CD4-positive, alpha-beta T cell (primary cell): ENCODE measurements at places on chromosomes 6 and 20. TPM values are rescaled to one million over a fixed set of nuclear protein-coding genes. Genes with fewer than 3 reads are reported as not detected.

DNA sequence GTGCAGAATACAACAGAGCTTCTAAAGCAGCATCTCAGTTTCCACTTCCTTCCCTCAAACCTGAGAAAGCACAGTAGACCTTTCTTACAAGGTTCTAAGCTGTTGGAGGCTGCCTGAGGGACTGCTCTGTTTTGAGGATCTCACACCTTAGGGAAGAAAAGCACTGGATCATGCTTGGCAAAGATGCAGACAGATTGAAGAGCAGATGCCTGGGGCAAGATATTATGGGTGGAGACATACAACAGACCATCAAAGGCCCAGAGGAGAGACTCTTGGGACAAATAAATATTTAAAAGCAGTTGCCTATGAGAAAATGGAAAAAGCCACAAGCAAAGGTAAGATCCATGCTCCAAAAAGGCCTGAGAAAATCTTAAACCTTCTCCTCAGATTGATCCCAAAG lies 6.2 kb downstream of the ZNF337 start:
- peaks cover 5% of the 10 kb centered on the region for H3K4me1 ChIP-seq
- H3K36me3 ChIP-seq: peaks cover 13% of the 10 kb centered on the region
- DNase-seq: no peak
- no peak overlapping the region for H3K4me3 ChIP-seq

DNA sequence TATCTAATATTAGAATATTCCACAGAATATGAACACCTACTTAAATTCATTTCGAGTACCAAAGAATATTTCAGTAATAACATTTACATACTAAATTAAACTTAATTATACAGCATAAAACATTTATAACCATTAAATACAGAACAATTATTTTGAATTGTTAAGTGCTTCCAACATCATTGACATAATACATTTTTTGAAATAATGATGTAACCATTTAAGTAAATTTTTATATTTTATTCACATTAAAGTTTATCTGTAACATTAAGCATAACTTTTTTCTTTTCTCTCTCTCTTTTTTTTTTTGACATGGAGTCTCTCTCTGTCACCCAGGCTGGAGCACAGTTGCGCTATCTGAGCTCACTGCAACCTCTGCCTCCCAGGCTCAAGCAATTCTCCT lies 44.5 kb downstream of the FUT9 start:
- H3K4me1 ChIP-seq: no peaks in the 10 kb centered on the region
- H3K4me3 ChIP-seq: no peak overlapping the region
- no peak overlapping the region for H3K27ac ChIP-seq
- DNase-seq: no peak
- H3K36me3 ChIP-seq: no peaks in the 10 kb centered on the region
- no peaks in the 10 kb centered on the region for H3K27me3 ChIP-seq

- peaks cover 52% of the 10 kb centered on the region for H3K4me1 ChIP-seq
- no peaks in the 10 kb centered on the region for H3K27me3 ChIP-seq
- H3K36me3 ChIP-seq: peaks cover 52% of the 10 kb centered on the region
- no peak overlapping the region for H3K27ac ChIP-seq
Observed at GRCh38 chr20:434221-434620, 26.1 kb downstream of the RBCK1 start.

Gene SPATS1
- not detected for total RNA-seq

DNA sequence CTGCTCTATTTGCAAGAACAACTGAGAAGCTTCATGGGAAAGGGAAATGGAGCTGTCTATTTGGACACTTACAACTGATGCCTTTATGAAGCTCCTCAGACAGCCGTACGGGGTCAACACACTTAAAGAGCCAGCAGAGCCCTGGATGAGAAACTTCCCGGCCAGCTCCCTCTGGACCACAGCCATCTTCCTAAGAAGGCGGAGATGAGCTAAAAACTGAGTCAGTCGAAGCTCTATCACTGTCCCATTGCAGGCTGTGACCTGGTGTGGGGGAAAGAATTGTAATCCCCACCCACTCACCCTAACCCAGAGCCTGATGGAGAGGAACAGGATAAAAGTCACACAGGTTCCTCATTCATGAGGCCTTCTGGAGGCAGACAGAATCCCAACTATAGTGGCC lies 360.4 kb upstream of the JARID2 start:
- no peak for DNase-seq
- H3K36me3 ChIP-seq: no peaks in the 10 kb centered on the region
- H3K27me3 ChIP-seq: no peaks in the 10 kb centered on the region

DNA sequence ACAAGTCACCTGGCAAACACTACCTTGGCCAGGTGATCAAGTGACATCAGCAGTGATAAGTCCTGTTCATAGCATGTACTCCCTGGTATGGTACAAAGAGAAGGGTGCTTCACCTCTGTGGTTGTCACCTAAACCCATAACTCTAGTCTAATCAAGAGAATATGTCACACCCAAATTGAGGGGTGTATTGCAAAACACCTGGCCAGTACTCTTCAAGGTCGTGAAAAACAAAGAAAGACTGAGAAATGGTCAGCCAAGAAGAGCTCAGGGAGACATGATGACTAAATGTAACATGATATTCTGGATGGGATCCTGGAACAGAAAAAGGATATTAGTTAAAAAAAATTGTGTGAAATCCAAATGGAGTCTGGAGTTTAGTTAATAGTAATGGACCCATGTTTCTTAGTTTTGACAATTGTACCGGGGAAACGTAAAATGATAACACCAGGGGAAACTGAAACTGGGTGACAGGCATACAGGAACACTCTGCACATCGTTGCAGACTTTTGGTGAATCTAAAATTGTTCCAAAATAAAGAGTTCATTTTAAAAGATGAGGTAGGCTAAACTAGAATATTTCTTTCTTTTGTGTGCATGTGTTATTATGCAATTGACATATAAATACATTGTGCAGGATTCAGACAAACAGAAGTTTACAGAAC lies 262.0 kb downstream of the CDC5L start:
- no peak overlapping the region for H3K4me3 ChIP-seq
- no peak overlapping the region for H3K27ac ChIP-seq
- no peak for DNase-seq
- H3K36me3 ChIP-seq: no peaks in the 10 kb centered on the region
- H3K27me3 ChIP-seq: peaks cover 3% of the 10 kb centered on the region
- H3K4me1 ChIP-seq: no peaks in the 10 kb centered on the region

Gene GPX5
- not detected for total RNA-seq

DNA sequence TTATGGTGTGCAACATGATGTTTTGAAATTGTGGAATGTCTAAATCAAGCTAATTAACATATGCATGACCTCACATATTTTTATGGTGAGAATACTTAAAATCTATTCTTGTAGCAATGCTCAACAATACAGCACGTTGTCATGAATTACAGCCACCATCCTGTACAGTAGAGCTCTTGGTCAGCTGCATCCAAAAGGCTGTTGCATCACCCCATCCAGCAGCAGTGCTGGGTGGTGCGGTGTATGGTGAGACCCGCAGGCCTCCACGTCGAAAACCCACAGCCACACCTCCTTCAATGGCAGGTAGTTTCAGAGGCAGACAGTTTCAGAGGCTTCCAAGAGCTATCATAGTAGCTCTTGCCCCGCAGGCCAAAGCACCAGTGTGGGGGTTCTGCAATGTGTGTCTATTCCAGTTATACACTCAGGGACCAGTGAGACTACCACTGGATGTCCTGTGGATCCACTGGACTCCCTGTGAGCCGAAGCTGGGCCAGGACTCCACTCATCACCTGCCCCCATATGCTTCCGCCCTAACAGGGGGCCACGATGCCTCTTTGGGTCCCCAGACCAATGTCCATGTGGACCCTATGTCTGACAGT lies 23.4 kb downstream of the PACSIN1 start:
- H3K4me3 ChIP-seq: no peak overlapping the region
- peaks cover 24% of the 10 kb centered on the region for H3K4me1 ChIP-seq
- H3K27ac ChIP-seq: no peak overlapping the region
- no peaks in the 10 kb centered on the region for H3K27me3 ChIP-seq

GRCh38 chr6:94270091-94270948 lies 851.0 kb upstream of the EPHA7 start:
- H3K36me3 ChIP-seq: no peaks in the 10 kb centered on the region
- DNase-seq: no peak
- no peak overlapping the region for H3K27ac ChIP-seq

DNA sequence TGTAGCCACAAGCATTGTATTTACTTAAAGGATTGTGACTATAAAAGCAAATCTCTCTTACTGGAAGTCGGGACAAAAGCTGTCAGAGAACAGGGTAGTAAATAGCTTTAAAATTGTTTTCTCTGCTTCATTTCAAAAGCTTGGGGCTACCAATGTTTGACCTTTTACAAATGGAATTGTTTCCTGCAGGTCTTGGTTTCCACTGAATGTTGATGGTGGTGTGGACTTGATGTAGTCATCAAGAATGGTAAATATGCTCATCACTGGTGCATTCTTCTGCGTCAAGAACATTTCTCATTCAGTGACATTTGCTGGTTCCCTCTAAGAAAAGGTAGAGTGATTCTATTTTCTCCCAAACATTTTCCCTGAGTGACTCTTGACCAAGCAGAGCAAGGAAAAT lies 435.4 kb upstream of the KHDRBS2 start:
- H3K4me3 ChIP-seq: no peak overlapping the region
- H3K4me1 ChIP-seq: no peaks in the 10 kb centered on the region
- H3K27me3 ChIP-seq: no peaks in the 10 kb centered on the region
- no peaks in the 10 kb centered on the region for H3K36me3 ChIP-seq
- no peak for DNase-seq

Gene GRM1
- total RNA-seq: not detected

GRCh38 chr6:154450498-154450897 lies 60.0 kb downstream of the CNKSR3 start:
- no peaks in the 10 kb centered on the region for H3K27me3 ChIP-seq
- DNase-seq: no peak
- H3K4me1 ChIP-seq: no peaks in the 10 kb centered on the region
- no peak overlapping the region for H3K27ac ChIP-seq

GRCh38 chr20:15138548-15139126 lies 801.2 kb upstream of the FLRT3 start:
- DNase-seq: no peak
- H3K4me3 ChIP-seq: no peak overlapping the region
- no peaks in the 10 kb centered on the region for H3K4me1 ChIP-seq
- no peaks in the 10 kb centered on the region for H3K27me3 ChIP-seq

Gene C20orf141
- total RNA-seq: not detected
